Effector CD8-positive, alpha-beta T cell (primary cell): ENCODE measurements at places on chromosomes 4 and X.

GRCh38 chr4:31662951-31663350 lies 942.8 kb downstream of the PCDH7 start:
- DNase-seq = no peak

GRCh38 chrX:48703228-48703627 lies 6.7 kb downstream of the SUV39H1 start:
- DNase-seq = no peak

- no peak for DNase-seq
These were observed 524.0 kb downstream of the DMD start for GRCh38 chrX:32687379-32687778.

DNA sequence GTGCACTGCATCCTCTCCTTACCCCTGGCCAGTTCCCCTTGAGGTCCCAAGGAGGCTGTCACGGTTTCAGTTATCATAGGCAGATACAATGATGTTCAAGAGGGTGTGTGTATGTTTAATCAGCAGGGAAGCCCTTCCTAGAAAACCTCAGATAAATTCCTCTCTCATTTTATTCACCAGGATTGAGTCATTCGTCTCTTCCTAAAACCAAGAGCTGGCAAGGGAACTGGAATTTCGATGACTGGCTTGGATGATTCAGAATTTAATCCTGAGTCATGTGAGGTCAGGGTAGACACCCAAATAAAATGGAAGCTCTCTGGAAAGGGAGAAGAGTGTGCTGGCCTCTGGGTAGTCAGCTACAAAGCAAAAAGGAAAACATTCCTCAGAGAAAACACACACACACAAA lies 106.2 kb upstream of the RAPGEF2 start:
- no peak for DNase-seq

DNA sequence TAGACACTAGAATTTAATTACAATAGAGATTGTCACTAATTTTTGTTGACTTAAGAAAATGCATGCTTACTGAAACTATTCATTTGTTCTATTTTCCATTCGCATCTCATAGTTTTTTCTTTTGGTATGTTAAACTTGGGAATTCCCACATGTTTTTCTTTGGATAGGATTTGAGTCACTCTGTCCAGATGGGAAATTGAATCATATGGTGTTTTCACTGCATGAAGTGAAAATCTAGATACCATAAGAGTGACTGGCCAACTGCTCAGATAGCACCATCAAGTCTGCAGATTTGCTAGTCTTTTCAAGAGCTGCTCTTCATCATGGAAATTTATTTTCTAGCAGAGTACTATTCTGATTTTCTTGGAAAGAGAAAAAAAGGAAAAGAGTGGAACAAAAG lies 172.6 kb downstream of the FAM47B start:
- DNase-seq = no peak

GRCh38 chrX:63930140-63930539 lies 145.1 kb upstream of the ARHGEF9 start:
- no peak for DNase-seq

DNA sequence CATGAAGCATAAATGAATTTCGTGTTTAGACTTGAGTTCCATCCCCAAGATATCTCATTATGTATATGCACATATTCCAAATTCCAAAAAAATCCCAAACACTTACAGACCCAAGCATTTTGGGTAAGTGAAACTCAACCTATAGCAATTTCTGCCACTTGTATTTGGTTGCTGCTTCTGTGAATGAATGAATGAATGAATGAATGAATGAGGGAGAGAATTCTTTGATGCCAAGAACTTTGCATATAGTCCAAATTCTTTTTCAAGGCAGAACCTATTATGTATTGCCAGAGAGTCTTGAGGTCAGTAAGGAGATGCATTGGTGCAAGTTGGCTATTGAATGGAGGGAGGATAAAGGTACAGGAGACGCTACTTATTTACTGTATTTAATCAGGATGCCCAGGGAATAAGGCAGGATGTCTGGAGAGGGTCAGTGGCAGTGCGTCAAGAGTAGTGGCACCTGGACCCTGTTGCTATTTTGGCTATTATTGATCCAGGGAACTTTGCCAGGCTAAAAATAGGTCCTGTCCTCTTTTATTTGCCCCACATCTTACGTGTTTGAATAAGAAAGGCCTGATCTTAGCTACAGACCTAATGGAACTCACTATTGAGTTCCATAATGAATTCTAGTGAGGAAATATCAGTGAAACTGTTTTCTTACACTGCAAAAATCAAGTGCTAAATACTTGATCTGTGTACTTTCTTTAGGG lies 33.9 kb downstream of the ANAPC4 start:
- no peak for DNase-seq

DNA sequence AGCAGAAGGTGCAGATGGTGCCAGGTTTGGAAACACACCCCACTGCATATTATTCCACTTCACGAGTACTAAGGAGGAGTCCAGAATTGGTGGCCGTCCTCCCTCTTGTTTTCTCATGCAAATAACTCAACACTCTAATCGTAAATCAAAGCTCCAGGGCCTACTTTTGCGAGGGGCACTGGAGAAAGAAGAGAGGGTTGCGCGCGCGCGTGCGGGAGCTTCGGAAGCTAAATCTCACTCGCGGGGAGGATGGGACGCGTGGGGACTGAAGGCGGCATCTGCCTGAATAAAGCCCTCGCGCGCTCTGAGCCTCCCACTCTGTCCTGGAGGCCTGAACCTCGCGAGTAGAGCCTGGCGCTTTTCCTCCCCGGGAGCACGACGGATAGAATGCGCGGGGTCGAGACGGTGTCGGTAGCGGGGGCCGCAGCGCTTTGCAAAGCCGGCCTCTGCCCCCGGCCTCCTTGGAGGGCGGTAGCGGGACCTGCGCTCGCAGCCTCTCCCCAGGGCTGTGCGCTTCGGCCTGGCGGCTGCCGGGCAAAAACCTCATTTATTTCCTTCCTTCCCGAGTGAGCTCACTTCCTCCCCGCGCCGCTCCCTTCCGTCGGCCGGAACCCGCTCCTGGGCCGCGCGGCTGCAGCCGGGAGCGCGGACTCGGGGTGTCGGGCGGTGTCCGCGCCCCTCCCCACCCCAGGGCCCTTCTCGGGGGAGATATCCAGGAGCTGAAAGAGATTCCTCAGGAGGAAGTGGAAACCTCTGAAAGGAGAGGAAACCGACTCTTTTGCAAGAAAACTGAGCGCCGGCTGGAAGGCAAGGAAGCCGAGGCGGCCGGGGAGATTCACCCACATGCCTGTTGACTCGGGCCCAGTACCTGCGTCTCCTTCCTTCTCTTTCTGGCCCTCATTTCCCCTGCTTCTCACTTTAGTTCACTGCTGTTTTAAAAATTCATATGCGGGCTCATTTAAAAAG lies 20.7 kb downstream of the HAND2 start:
- DNase-seq = no peak

DNA sequence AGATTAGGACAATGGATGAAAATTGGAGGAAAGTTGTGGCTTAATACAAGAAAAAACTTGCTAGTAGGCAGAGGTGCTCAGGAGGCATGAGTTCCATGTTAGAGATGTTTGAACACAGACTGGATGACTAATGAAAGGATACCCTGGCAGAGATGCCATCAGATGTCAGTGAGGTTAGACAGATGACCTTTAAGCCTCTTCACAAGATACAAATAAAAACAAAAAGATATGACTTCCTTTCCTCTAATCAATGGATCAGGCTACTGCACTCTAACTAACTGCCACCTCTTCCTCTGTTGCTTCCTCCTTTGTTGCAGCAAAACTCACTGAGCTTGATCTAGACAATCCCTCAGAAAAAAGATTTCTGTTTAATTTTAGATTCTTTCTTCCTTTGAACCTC lies 14.7 kb downstream of the STAP1 start:
- DNase-seq = no peak

DNA sequence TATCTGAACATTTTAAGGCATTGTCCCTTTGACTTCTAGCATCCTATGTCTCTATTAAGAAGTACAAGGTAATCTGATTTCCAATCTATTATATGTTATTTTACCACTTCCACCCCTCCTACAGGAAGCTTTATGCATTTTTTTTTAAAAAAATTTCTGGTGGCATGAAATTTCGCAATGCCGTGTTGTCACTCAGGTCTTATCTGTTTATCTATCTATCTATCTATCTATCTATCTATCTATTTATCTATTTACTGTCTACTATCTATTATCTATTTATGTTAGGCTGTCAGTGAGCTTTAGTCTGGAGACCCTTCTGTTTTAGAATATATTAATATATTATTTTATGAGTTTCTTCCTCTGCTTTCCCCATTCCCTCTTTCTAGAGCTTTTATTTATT lies 125.3 kb upstream of the FAM9C start:
- DNase-seq = no peak

DNA sequence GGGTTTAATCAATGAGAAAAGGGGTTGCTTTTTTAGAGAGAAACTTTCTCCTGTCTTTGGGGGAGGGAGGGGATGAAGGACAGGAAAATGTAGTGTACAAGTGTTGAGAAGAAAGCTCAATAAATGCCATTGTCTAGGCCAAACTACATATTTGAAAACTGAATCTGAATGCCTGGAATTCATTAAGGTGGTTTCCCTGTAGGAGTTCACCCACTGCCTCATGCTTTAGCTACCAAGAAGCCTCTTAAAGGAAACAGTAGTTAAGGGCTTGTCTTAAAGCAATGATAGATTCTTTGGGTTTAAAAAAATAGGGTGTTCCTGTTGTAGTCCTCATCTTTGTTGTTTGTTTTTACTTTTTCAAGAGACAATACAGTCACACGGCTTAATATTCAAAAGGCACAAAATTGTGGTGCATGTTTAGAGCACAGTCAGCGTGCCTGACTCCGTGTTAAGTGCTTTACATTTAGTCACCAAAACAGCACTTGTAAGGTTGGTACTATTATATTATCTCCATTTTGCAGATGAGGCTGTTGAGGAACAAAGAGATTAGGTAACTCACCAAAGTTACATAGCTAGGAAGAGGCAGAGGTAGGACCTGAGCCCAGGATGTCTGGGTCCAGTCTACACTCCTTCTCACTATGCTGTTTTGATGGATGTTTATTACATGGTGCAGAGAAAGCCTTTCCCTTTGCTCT lies 46.0 kb downstream of the FNIP2 start:
- DNase-seq = no peak

DNA sequence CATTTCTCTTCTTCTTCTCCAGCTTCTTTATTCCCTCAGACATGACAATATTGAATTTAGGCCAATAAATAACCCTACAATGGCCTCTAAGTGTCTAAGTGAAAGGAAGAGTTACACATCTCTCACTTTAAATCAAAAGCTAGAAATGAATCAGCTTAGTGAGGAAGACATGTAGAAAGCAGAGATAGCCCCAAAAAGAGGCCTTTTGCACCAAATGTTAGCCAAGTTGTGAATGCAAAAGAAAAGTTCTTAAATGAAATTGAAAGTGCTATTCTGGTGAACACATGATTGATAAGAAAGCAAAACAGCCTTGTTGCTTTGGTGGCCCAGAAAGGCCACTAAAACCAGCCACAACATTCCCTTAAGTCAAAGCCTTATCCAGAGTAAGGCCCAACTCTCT lies 146.2 kb upstream of the HHIP start:
- DNase-seq = no peak

DNA sequence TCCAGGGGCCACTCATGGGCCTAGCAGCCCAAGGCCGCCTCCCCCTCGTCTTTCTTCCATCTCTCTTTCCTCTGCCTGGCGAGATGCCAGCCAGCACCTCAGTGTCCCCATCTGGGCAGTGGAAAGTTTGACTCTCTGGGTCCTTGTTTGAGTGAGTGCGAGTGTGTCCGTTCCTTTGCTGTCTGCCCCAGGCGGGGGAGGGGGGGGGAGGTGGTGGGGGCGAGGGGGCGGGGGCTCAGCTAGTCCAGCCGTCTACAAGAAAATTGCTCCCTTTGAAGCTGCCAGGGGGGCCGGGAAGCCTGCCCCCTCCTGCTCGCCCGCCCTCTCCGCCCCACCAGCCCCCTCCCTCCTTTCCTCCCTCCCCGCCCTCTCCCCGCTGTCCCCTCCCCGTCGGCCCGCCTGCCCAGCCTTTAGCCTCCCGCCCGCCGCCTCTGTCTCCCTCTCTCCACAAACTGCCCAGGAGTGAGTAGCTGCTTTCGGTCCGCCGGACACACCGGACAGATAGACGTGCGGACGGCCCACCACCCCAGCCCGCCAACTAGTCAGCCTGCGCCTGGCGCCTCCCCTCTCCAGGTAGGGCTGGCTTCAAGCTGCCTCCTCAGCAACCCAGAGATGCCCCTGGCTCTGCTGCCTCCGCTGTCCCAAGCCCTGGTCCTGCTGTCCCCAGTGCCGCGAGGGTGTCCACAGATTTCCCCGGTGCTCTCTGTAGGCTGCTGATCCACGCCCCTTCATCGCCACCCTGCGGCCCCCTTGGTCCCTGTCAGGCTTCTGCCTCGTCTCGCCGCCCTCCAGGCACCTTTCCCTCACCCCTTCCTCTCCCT lies at the start of gene BGN:
TSS of gene BGN (plus strand) at position 440 of the 821 bp plus-strand sequence. CDS start 9,652 bp downstream, outside the sequence.
- DNase-seq = no peak
